ENCODE measurements at places on chromosomes 11 and 22.

GRCh38 chr11:16605389-16605893 lies 133.0 kb upstream of the C11orf58 start:
- peak; percentile 36 for DNase-seq

DNA sequence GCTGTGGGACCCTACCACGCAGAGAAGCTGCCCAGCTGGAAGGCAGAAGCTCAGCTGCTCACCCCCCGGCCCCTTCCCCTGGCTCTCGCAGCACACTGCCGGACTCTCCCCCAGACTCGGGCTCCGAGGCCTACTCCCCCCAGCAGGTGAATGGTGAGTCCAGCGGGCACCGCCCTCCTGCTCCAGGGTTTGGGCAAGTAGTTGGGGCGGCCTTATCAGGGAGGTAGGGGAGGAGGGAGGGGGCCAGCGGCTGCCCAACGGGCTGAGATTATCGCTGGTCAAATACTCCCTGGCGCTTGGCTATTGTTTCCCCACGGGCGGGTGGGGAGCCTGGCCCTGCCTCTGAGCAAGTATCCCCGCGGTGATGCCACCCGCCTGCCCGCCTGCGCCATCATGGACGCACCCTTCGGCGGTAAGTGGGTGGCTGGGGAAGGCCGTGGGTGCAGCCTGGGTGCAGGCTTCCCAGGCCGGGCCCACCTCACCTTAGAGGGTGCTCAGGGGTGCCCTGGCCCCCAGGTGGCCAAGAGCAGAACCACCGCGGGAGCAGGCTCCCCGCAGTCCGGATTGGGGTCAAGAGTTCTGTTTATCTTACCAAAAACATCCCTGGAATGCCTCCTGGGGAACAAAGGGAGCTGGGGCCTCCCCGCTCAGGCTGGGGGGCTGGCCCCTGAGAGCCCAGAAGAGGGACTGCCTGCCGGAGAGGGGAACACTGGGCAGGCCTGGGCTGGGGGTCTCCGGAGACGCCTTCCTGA lies 16.9 kb downstream of the MYRF start:
- DNase-seq: no peak

DNA sequence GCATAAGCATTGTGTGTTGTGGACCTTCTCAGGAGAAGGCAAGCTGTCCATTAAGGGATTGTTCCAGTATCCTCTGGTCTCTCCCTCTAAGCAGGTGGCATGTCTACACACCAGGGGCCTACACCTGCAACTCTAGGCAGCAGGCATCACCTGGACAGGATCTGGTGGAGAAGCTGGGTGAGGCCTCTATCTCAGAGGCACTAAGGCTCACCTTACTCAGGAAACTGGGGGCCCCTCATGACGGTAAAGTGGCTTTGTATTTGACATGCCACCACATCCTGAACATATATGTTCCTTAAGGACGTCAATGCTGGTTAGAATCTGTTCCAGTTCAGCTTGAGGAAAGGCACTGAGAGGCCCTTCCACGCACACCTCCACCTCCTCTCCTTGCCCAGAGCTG lies 891.3 kb downstream of the OPCML start:
- DNase-seq: no peak

DNA sequence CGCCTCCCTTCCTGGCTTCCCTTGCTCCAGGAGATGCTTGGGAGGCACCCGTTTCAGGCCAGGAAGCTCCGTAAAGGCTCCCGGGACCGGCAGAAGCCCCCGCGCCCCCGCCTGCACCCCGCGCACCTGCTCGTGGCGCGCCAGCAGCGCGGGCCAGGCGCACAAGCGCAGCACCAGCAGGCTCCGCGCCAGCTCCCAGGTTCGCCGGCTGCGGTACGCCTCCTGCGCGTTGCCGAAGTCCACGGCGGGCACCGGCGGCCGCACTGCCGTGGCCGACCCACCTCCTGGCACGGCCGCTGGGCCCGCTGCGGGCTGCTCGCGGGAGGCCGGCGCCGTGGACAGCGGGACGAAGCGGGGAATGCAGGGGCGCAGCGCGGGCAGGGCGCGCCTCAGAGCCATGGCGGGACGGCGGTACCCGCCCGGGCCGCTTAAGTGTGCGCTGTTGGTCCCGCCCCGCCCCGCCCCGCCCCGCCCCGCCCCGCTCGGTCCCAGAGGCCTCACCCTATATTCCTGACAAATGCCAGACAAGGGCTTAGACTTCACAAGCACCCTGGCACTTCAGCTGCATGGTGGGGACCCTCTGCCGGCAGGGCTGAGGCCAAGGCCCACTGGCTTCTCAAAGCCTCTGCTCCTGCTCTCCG lies at the start of gene PRODH:
PRODH (minus strand) TSS at position 405 of the 641 bp plus-strand sequence; CDS start at position 399, 6 bp downstream.
- DNase-seq: no peak

GRCh38 chr11:100676901-100677300 lies 10.2 kb upstream of the ARHGAP42 start:
- DNase-seq: no peak

- DNase-seq: no peak
Measured at GRCh38 chr22:47366026-47366767, 603.7 kb downstream of the TBC1D22A start.

- peak; percentile 28 for DNase-seq
Measured at GRCh38 chr11:20337526-20338154, 25.9 kb upstream of the HTATIP2 start.

DNA sequence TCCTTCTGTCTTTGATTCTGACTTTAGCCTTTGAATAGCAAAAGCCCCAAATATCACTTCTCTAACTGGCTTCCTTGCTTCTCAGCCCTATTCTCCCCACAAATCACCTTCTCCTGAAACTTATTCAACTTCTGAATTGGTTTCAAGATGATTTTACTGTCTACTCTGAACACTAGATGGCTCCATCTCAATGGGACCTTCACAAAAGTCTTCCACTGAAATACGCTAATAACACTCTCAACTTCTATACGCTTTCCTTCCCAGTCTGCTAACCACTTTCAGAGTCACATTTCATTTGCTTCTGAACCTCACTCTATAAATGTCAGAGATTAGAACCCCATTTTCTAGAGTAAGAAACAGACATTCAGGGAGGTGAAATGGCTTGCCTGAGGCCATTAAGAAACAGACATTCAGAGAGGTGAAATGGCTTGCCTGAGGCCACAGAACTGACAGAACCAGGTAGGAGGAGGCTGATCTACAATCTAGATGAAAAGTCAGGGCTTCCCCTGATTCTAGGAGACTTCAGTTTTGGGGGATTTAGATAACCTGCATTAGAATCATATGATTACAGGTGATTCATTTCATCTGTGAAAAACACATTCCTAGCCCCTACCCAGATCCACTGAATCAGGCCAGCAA lies 20.6 kb downstream of the MORC2 start:
- DNase-seq: peak; percentile 23

DNA sequence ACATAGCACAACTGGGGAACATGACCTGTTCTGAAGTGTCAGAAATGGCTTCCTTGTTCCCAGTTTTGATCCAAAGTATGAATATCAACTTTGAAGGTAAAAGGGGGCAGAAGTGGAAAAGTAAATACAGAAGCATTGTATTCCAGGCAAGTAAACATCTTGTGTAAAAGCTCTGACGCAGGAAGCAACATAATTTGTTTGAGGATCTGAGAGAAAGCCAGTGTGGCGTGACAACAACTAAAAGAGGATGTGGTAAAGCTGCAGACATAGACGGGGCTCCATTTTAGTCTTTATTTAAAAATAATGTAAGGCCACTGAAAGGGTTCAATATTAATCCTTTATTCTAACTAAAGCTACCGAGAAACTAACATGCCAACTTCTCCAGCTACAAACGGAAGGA lies 310.2 kb downstream of the DLG2 start:
- DNase-seq: peak; percentile 35

GRCh38 chr11:87301785-87302540 lies 264.2 kb downstream of the TMEM135 start:
- DNase-seq: no peak

DNA sequence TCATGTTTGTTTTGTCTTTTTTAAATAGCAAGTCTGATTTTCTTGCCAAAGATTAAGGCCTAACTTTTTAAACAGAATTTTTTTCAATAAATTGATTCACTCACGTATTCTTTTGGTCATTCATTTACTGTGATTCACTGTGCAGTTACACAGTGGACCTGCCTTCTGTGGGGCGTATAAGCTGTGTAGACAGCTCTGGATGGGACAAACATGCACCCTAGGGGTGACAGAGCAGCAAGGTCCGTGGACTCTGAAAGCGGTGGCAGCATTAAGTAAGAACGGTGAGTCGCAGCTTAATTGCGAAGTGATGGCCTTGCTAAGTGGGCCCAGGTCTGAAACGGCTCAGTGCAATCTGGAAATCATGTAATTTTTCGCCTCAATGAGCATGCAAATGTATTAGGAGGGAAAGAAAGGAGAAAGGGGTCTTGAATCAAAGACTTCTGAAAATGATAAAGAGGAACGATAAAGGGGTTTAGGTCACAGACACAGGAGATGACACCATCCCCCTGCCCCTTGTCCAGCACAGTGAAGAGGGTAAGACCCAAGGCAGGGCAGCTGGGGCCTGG lies 113.1 kb downstream of the SPATA19 start:
- no peak for DNase-seq

- no peak for DNase-seq
Measured at GRCh38 chr11:122724520-122724919, 69.0 kb downstream of the UBASH3B start.

DNA sequence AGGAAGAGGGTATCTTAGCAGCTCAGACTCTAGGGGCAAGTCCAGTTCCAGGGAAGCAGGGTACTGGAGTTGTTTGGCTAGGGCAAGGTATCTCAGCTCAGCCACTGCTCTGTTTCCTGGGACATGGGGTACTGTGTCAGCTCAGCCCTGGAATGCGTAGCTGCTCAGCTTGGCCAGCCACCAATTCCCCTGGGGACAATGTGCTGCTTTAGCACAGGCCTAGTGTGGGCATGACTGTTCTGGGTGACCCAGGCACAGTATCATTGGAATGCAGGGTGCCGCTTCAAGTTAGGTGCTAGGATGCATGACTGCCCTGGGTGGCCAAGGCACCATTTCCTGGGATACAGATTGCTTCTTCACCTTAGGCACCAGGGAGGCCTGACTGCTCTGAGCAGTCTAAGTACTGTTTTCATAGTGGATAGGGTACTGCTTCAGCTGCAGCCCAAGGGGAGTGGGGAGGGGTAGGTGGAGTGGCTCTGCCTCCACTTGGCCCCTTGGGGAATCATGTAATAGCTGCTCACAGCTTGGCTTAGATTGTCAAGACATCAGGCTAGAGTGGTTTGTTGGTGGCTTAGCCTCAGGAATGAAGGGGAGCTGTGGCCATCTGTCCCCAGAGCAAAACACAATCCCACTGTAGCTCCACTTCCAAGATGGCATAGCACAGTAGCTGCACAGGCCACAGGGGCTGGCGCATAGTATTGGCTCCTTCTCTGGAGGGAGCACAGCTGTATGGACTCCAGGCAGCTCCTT lies 36.0 kb downstream of the MADD start:
- no peak for DNase-seq

GRCh38 chr11:113273720-113274119 lies 40.7 kb upstream of the TTC12 start:
- DNase-seq: no peak

DNA sequence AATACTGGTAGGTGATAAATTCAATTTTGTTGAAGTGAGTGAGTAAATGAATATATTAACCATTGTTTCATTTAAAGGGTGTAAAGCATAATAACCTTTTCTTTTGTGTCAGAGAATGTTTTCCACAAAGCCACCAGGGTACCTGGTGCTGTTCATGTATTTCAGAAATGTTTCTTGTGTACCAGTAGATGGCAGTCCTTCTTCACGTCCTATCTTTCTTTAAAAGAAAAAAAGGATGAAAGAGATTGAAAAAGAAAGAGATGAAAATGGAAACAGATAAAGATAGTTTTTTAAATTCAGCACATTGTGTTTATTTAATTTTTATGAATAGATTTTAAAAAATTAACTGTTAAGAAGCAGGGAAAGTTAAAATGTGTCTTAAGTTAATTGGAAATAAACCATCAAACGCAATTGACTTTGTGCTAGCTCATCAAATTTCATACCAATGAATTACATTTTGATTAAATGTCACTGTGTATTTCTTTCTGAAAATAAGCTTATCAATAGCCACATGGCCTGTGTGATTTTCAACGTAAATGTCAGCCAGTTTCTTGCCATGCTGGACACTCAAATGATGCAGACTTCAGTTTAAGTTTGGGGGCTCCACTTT lies 65.5 kb upstream of the CHORDC1 start:
- peak; percentile 15 for DNase-seq

DNA sequence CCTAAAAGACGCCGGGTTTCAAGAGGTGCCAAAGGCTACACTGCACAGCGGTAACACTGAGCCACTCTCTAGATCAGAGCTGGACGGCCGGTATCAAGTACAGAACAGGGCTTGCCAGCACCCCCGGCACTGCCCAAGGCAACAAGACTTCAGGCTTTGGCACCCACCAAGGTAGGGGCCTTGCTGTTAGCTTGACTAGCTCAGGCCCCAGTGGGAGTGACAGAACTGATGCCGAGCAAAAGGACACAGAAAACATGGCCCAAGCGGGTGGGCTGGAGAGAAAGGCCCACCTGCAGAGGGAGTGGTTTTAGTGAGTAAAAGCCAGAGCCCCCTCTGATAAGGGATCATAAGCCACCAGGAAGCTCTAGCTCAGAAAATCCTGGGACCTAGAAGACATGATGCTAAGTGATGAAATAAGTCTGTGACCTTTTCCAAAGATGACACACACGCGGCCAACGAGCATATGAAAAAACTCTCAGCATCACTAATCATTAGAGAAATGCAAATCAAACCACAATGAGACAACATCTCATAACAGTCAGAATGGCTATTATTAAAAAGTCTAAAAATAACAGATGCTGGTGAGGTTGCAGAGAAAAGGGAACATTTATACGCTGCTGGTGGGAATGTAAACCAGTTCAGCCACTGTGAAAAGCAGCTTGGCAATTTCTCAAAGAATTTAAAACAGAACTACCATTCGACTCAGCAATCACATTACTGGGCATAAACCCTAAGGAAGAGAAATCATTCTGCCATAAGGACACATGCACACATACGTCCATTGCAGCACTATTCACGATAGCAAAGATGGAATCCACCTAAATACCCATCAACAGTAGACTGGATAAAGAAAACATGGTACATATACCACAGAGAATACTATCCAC lies 12.9 kb downstream of the EHD1 start:
- peak; percentile 68 for DNase-seq

DNA sequence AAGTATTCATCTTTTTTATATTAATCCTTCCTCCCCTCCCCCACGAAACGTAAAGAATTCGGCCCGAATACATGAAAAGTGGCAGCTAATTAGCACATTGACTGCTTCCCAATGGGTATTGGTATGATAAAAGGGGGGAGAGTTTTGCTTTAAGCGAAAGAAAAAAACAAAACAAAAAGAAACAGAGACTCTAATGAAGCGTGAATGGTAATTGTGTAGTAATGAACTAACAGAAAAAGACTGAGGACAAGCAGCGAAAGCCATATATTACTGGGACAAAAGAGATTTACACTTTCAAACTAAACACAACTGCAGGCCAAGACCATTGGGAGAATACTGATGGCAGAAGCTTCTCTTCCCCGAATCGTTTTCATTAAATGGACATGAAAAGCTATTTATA lies 2.5 kb downstream of the DBX1 start:
- DNase-seq: peak; percentile 18

GRCh38 chr11:6481924-6482275 lies 599 bp downstream of the TIMM10B start:
- DNase-seq: no peak
